Stimulated activated CD4-positive, alpha-beta T cell treated with anti-CD3 and anti-CD28 coated beads, Interleukin-1b, Interleukin-23, amount 100 ng/mL, for 1 hour (primary cell): ENCODE measurements at places on chromosomes 4 and X.

GRCh38 chr4:87391576-87392054, 627 bp upstream of the HSD17B11 start:
- DNase-seq, result no peak

DNA sequence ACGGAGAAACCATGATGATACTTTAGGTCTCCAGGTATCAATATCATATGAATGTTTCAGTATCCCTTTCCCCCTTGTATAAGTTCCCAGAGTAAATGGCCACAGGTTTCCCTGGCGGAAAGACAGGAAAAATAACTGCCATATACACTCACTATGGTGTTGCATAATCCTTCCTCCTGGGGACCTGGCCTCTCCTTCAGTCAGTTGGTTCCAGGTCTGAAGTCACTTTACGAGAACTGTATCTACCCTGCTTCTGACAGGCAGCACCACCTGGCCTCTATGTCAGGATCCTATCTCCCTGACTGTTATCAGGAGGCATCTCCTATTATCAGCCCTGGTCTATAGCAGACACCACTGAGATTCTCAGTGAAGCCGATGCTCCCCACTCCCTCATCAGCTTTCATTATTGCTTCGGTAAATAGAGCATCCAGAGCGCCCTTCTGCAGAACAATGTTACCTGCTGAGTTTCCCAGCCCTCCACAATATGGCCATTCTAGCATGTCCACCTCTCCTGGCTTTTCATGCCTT, 22.6 kb downstream of the HAUS3 start:
- no peak for DNase-seq

GRCh38 chrX:66601522-66601921, 37.4 kb downstream of the EDA2R start:
- no peak for DNase-seq

DNA sequence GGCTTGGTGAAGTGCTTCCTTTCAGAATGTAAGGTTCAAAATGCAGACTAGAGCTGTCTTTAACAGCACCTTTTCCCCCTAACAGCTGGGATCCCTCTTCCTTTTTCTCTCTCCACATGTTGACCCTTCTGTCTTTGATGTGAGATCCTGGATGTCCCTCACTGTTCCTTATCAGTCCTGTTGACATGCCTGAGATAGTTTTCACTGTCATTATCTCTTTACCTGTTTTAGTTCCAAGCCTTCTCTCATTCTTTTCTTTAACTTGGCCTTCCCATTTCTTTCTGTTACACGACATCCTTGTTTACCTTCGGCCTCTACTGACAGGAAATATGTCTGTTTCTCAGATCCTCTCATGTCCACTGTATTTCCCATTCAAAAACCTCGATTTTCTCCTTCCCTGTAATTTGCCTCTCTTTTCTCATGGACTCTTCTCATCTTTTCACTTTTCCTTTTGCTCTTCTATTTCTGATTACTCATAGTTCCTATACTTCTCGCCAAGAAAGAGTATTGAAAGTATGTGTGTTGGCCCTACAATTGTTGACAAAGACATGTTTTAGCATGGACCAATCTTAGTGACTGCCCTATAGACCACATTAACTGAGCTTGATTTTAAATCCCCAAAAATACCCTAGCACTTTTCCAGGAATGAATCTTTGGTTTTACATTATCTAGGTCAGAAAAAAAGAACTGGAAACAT, 1.2 kb upstream of the SOWAHB start:
- DNase-seq, result no peak

- DNase-seq, result no peak
These were observed 68.2 kb downstream of the SORCS2 start for GRCh38 chr4:7260569-7260968.

- no peak for DNase-seq
These were observed 27.2 kb upstream of the IGSF1 start for GRCh38 chrX:131316260-131316659.

DNA sequence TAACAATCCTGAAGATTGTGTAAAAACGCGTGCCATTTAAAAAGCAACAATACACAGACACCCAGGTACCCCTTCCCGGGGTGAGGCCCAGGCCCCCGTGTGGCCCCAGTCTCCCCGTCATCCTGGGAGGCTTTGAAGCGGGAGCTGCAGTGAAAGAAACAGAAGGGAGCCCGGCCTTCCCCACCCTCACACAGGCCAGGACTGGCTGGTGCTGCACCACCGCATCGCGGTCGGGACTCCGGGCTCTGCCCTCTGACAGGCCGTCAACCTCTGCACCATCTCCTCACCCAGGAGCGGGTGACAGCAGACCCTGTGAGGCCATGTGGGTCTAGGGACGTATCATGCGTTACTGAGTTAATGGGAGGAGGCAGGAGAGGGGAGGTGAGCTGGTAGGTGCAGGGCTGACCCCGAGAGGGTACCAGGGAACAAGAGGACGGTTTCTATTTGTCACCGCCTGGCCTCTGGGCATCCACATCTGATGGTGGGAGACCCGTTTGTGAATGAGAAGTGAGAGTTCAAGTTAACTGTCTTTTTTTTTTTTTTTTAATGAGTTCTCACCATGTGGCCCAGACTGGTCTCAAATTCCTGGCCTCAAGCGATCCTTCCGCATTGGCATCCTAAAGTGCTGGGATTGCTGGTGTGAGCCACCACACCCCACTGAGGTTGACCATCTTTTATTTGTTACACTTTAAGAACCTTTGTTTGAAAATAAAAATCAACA, 27.3 kb downstream of the PIGG start:
- no peak for DNase-seq

GRCh38 chr4:174490451-174490961, 31.8 kb downstream of the HPGD start:
- DNase-seq, result no peak

- DNase-seq, result no peak
These were observed 201.9 kb upstream of the AGTR2 start for GRCh38 chrX:115968436-115969252.

- DNase-seq, result no peak
These were observed 8.0 kb downstream of the ZNF827 start for GRCh38 chr4:145930592-145930991.

DNA sequence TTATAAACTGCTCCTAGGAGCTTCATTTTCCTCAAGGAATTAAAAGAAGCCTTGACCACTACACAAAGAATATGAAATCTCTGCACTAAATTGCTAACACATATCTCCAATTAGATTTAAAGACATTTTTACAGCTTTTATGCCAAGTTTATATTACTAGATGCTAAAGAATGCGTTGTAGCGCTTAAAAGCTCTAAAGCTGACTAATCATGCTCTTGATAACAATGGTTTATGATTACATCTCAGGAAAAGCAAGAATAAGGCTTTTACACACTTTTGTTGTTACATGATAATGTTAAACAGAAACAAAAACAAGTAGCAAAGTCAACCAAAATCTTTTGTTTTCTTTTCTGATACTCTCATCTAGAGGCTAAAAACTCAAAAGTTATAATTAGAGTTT, 44.7 kb downstream of the SLC10A7 start:
- DNase-seq, result no peak

GRCh38 chrX:39507617-39508299, 590.0 kb downstream of the BCOR start:
- no peak for DNase-seq

GRCh38 chr4:1177274-1178141, 5.1 kb upstream of the SPON2 start:
- no peak for DNase-seq

DNA sequence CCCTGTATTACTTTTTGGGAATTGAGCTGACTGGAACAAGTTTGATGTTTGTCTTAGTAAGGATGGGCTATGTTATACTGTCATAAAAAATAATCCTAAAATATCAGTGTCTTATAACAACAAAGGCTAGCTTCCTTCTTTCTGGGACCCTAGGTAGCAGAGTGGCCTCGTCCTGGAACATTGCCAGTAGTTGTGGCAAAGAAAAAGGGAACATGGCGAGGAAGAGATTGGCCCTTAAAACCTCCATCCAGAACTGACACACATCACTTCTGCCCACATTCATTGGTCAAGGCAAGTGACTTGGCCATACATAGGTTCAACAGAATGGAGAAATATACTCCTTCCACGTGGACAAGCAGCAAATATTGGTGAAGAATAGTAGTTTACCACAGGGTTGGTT, 287.9 kb downstream of the PPP1R2C start:
- no peak for DNase-seq

GRCh38 chr4:82988323-82988832, 22.2 kb downstream of the LIN54 start:
- no peak for DNase-seq

DNA sequence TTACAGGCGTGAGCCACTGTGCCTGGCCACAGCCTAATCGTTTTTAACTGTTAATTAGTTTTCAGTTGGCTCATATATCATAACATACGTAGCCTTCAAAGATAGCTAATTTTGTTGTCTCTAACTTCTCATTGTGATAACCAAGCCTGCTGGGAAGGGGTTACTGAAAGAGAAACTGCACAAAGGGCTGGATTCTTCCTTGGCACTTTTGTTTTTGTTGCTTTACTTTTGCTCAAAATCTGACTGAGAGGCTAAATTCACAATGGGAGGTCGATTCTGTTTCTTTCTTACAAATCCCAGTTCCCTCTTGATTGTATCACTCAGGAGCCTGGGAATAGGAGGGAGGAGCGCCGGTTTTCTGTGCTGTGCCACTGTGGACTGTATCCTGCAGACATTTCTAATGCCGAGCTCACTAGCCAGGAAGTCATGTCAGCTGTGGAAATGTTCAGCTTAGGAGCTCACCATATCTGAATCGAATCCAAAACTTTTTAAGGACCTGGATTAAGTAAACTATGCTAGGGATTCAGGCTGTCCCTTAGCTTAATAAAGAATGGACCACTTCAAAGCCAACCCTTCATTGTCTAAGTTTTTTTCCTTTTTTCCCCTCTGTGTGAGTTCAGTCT, 120.5 kb upstream of the FAT1 start:
- no peak for DNase-seq

GRCh38 chr4:52105276-52105675, 54.2 kb downstream of the SPATA18 start:
- DNase-seq, result no peak

DNA sequence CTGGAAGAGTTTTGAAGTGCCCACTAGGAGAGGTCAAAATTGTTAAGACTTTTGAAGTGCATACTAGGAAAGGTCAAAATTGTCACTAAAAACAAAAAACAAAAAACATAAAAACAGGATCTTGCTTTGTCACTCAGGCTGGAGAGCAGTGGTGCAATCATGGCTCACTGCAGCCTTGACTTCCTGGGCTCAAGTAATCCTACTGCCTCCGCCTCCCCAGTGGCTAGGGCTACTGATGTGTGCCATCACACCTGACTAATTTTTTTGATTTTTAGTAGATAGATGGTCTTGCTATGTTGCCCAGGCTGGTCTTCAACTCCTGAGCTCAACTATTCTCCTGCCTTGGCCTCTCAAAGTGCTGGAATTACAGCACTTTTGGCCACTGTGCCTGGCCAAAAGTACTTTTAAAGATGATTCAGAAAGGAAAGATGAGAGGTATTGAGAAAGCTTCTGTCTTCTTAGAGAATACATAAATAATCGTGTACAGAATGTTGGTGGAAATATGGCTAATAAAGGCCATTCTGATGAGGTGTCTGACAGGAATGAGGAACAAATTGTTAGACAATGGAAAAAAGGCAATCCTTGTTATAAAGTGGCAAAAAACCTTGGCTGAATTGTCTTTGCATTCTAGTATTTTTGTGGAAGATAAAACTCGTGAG, 43.3 kb upstream of the STX18 start:
- no peak for DNase-seq

DNA sequence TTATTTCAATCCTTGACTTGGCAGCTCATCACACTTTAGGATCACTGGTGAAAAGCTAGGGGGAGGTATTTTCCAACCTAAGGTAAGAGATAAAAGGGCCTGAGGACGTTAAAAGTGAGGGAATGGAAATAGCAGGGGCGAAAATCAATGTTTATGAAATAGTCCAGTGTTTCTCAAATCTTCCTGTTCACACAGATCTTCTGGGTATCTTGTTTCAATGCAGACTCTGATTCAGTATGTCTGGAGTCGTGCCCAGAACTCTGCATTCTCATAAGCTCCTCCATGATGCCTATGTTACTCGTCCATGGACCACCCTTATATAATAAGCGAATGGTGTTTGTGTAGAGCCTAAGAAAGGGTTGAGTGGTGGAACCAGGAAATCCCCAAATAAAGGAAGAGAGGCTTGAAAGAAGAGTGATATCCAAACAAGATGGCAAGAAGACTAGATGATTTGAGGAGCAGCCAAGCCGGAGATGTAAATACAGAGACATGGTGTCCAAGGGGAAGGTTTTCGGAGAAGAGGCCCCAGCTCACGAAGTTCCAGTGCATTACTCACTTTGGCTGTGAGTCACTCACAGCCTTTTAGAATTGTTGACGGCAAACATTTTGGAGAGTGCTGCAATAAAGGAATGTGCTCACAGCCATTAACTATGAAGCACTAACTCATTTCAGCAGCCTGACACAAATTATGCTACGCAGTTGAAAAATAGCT, 215.6 kb upstream of the PPARGC1A start:
- no peak for DNase-seq

DNA sequence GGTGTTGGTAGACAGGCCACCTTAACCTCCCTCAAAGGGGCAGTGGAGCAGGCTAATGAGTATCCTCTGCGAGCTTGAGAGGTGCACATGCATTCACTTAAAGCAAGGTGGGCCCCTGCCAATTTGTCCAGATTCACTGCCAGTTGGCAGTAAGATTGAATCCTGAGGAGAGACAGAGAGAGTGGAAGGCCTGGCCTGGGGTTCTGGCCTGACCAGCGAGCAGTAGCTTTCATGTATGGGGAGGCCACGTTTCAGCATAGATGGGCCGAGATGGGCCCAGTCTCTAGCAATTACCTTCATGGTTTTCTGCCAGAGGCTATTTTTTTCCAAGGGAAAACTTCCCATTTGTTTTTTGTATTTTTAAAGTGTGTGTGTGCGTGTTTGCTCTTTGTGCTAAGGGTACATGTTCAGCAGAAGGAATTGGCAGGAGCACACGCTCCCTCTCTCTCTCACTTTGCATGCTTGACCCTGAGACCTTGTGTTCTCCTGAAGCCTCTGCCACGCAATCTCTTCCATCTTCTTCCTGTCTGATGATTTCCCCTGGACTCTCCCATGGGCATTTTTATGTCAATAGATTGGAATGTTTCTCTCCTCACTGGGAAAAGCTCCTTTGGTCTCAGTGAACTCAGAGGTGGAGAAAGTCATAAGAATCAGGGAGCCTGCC, 215.8 kb upstream of the SFRP2 start:
- DNase-seq, result no peak

DNA sequence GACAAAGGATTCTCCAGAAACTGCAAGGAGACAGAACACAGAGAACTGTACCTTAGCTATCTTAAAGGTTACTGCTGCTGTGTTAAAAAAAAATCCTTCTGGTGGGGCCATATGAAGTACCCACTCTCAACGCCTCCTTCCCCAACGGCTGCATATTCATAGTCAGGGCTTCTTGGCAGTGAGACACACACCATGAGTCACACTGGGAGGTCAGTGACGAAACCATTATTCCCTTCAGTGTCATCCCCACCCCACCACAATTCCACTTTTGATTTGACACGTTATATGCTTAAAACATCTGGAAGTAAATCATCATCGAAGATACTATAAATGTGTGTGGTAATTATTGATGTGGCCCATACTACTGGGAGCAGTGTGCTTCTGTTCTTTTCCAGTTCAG, 271.5 kb downstream of the LDB2 start:
- DNase-seq, result no peak

- DNase-seq, result no peak
These were observed 18.9 kb upstream of the NEIL3 start for GRCh38 chr4:177290780-177291179.

- DNase-seq, result no peak
These were observed 238.1 kb upstream of the AGA start for GRCh38 chr4:177680308-177680707.

GRCh38 chrX:85906399-85906798, 141.0 kb downstream of the CHM start:
- no peak for DNase-seq
